ENCODE measurements at places on chromosomes 13 and 19.
A peak's percentile ranks its signal among the peaks of the same experiment; 100 is the strongest.

DNA sequence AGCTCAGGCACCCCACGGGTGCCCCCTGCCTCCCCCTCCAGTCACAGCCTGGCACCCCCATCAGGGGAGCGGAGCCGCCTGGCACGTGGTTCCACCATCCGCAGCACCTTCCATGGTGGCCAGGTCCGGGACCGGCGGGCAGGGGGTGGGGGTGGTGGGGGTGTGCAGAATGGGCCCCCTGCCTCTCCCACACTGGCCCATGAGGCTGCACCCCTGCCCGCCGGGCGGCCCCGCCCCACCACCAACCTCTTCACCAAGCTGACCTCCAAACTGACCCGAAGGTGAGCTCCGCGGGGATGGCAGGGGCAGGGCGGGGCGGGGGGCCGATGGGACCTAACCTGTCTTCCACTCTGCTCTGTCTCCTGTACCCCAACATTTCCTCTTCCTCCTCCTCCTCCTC lies 25.0 kb downstream of the CKM start:
- DNase-seq, result no peak

DNA sequence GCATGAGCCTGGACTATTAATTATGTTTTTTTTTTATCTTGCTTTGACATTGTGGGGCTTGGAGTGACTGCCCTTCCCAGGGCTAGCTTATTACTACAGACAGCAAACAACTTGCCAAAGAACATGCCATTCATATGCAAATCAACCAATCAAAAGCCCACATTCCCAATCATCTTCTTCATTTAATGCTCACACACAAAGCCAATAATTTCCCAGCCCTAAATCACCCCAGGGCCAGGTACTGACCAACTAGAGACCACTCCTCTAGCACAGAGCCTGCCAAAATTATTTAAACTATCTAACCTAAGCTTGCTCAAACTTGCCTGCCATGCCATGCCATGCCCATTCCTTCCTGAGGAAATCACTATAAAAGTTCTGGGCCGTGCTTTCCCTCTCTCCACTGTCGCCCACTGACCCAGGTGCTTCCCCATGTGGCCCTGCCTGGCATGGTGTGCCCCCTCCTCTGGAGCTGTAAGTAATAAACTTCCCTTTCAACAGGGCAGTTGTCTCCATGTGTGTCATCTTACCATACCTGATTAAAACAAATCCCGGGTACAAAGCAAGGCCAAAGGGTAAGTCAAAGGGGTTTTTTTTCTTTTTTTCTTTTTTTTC lies 15.7 kb downstream of the PBX4 start:
- no peak for DNase-seq

DNA sequence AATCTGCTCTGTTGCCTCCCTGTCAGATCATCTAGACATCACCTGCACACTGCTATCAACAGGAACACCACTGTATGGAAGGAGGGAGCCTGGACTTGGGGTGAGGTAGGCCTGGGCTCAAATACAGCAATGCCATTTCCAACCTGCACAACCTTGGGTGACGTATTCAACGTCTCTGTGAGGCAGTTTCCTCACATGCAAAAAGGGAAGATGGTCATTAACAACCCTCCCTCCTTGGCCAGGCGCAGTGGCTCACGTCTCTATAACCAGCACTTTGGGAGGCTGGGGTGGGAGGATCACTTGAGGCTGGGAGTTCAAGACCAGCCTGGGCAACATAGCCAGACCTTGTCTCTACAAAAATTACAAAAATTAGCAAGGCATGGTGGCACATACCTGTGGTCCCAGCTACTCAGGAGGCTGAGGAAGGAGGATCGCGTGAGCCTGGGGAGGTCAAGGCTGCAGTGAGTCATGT lies 13.1 kb downstream of the XRCC1 start:
- no peak for DNase-seq

DNA sequence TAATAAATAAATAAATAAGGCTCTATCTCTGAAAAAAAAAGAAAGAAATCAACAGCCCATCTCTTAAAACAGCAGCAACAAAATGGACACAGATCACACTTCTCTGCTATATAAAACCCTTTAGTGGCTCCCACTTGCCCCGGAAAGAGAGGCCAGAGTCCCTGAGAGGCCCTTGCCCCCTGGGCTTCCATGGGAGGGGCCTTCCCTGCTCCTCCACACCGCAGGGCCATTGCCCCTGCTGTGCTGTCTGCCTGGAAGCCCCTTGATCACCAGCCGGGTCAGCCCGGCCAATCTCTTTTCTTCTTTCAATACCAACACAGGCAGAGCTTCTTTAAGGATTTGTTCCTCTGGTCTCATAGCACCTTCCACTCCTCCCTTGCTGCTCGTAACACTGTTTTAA lies 171.1 kb downstream of the URI1 start:
- no peak for DNase-seq

DNA sequence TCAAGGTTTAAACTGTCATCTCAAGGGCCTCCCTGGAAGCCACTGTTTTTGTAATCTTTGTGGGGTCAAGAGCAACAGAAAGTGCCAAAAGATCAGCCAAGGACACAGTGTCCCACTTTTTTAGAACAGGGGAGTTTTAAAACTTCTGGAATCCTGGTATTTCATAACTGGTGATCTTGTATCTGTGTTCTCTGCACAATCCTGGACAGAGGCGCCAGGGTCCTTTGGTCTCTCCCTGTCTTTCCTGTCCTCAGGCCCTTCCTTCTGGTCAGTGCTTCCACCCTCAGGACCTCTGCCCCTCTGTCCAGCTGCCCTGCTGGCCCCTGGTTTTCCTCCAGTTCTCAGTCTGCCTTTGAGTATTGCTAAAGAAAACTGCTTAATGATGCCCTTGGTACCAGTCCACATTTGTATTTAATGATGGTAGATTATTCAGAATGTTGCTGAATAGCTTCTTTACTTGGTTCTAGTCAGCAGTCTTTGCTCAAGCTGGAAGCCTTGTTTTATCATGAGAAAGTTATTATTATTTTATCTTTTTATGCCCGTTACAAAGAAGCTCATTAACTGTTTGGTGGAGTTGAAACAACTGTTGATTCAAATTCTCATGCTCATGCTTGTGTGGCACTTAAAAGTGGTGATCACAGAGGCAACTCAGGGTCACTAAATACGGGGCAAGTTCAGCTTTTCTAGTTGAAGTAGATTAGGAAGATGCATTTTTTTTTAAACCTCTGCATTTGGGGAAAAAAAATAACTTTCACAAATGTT lies 47.5 kb downstream of the WASF3 start:
- no peak for DNase-seq

DNA sequence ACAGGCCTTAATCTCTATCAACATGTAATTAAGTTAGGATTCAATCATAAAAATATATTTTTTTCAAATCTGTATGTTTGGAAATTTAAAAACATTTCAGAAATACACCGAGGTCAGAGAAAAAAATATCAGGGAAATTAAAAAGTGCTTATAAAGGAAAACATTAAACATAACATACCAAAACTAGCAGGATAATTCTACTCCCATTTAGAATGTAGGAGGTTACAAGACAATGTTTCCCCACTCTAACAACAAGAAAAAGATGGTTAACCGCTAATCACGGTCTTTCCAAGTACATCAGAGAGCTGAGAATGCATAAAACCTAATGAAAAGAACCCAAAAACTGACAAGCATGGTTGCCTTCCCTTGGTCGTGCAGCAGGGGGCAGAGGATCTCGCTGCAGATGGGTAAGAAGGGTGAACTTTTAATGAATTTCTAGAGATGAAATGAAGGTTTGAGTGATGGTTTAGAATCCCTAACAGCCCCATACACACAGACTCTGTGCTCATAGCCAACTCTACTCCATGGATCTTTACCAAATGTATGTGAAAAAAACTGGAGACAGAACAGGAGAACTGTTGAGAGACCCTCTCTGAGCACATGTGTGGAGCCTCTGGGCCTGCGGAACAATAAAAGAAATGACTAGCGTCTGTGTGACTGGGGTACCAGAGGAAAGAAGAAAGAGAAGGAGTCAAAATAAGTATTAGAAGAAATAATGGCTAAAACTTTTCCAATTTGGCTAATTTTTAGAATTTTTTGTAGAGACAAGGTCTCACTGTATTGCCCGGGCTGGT lies 51.3 kb upstream of the LSM14A start:
- DNase-seq, result peak; percentile 25

GRCh38 chr19:2014731-2015607 lies 545 bp downstream of the BTBD2 start:
- no peak for DNase-seq

GRCh38 chr19:20661150-20661819 lies at the start of gene ZNF626:
TSS of gene ZNF626 (minus strand) at chr19:20661571. CDS start at chr19:20661446, 125 bp downstream.
- peak; percentile 75 for DNase-seq

DNA sequence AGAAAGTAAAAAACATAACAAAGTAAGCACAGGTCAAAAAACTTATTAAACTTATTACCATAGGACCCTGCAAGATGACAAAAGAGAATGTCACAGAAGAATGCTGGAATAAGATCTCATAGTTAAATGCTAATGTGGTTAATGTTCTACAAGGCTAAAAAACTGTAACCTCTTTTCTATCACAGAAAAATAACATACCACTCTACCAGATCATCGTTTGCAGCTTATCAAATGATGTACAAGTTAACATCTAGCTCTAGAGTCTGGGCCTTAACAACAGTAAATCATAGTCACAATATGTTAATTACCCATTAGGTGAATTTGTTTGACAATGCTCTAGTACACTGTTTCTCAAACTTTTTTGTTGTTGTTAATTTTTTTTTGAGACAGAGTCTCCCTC lies 53.0 kb downstream of the NUFIP1 start:
- DNase-seq, result no peak

DNA sequence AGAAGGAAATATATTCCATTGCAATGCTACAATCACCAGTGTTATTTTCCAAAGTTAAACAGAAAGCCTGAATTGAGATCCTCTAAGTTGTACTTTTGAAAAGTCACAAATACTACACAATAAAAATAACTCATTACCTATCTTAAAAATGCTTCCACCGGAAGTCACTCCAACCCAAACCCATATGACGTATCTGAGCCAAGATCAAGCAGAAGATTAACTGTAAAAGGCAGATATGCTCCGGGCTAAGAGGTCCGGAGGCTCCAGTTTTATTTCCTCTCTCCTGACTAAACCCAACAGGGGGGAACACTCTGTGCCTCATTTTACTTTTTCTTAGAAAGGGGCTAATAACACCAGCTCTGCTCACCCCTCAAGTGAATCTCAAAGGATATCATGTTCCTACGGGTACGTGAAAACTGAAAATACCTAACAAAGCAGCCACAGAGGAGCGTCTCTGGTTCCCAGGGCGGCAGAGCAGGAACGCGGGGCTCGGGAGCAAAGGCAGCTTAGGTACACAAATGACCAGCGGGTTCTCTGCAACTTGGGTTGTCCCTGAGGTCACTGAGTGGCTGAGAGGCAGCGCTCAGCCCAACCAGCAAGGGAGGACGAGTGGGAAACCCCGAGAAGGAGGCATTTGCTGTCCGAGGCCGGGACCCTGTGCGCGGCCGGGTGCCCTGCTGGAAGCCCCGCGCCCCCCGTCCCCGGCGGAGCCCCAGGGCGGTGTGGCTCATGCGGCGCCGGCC lies 750 bp downstream of the RAB20 start:
- DNase-seq, result no peak

DNA sequence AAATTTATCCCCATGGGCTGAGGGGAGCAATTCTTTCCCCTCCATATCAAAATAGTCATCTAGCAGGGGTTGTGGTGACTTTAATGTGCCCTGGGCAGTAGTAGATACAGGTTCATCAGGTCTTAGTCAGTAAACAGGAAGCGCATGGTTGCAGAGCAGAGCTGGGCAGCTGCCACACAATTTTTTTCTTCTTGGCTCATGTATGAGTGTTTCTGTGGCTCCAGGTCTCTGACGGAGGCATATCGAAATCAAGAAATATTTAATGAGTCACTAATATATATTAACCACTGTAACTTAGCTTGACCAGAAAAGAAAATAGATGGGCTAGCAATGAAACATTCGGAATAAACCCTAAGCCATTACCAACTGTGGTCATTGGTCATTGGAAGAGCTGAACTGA lies 68.4 kb upstream of the UBL3 start:
- DNase-seq, result no peak

GRCh38 chr19:13803038-13803437 lies 7.8 kb downstream of the ZSWIM4 start:
- no peak for DNase-seq

GRCh38 chr13:27266917-27267316 lies 3.7 kb upstream of the RASL11A start:
- no peak for DNase-seq

- no peak for DNase-seq
Measured at GRCh38 chr19:46925548-46925950, 64.8 kb downstream of the ARHGAP35 start.

- no peak for DNase-seq
Measured at GRCh38 chr19:16496613-16496983, 404 bp downstream of the C19orf44 start.

GRCh38 chr13:109208522-109208921 lies 577.9 kb downstream of the IRS2 start:
- no peak for DNase-seq

- no peak for DNase-seq
Measured at GRCh38 chr19:41255171-41255570, 9.0 kb upstream of the HNRNPUL1 start.

DNA sequence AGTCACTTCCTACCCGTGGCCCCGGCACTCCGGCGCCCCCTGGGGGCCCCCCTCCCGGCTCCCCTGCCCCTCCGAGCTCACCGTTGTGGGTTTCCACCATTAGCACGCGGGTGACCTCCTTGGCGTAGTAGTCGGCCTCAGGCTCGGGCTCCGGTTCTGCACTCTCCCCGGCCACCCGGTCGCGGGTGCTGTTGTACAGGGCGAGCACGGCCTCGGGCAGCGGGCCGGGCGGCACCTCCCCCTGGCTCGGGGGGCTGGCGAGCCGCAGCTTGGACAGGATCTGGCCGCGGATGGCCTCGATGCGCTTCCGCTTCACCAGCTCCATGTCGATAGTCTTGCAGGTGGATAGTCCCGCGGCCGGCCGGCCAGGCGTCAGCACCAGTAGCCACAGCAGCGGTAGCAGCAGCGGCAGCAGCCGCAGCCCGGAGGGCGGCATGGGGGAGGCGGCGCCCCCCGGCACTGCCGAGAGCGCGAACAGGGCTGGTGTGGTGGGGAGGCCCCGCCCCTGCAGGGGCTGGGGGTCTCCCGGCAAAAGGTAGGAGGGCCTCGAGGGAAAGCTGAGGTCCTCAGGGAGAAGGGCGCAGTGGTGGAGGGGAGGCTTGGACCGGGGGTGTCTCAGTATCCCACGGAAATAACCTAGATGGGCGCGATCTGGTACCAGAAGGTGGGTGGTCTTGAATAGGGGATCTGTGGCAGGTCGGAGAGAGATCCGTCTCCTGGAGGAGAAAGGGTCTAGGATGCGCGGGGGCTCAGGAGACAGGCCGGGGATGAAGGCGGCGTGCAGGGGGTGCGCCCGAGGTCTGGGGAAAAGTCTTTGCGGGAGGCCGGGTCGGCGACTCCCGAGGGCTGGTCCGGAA lies 885 bp downstream of the TGFB1 start:
- peak; percentile 69 for DNase-seq
